IMR-90 (cell line): ENCODE measurements at places on chromosomes 6 and 20. TPM values are rescaled to one million over a fixed set of nuclear protein-coding genes. Genes with fewer than 3 reads are reported as not detected.

GRCh38 chr6:81138236-81138635 lies 614.2 kb downstream of the TENT5A start:
- no peak for DNase-seq

DNA sequence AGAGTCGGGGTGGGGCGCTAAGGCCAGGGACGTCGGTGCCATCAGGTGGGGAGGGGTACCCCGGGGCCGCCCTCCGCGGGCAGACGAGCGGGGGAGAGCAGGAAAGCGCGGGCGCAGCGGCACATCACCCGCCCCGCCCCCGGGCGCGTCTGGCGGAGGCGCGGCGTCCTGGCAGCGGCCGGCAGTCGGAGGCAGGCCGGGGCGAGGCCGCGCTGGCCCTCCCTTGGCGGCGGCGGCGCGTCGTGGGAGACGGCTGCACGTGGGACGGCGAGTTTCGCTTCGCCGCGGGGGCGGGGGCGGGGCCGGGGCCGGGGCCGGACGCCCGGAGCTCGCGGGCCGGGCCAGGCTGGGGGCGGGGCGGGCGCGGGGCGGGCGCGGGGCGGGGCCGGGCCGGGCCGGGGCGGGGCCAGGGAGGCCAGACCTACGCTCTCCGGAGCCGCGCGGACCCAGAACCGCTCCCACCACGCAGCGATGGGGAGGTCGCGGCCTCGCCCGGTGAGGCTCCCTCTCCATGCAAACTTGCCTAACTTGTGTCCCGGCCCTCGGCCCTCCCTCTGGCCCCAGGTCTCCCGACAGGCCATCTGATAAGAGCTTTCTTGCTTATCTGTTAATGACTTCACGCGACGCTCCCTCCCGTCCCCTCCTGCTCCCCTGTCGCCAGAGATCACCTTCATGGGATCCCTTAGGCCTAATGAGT lies 12.5 kb downstream of the ITPR3 start:
- peak; percentile 27 for DNase-seq

DNA sequence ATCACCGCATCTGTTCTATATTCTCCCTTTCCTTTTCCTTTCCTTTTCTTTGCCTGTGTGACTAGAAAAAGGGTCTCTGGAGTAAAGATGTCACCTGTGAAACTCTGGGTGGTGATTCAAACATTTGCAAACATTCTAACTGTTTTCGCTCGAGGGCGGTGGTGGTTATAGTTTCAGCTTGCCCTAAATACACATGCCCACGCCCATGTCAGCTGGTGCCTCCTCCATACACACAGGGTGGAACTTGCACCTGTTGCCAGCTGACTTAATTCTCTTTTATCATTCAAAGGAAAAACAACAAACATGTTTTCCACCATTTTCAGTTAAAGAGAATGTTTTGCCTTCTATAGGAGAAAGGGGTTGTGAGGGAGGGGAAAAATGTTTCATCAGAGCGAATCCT lies 381.9 kb upstream of the ARID1B start:
- DNase-seq: no peak

DNA sequence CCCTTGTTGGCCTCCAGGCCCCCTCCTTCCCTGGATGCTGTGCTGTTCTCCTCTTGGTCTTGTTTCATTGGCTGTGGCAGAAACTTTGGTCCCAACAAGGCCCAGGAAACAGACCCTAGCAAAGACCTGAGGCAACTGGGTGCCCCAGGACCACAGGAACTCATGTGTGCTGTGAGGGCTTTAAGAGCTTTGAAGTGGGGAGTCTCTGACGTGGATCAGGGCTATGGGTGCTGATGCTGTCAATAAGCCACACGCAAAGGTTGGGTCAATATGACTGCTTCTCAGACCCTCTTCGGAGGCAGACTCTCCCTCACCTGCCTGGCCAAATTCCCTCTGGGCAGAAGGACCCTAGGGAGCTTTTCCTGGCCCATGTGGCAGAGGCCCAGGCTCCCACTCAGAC lies 91.5 kb upstream of the MLN start:
- no peak for DNase-seq

MEI4 gene
- not detected in 2 replicates for polyA plus RNA-seq

- DNase-seq: no peak
These were observed 2.7 kb downstream of the GUCA1A start for GRCh38 chr6:42175860-42176259.

CAP2 gene
- polyA plus RNA-seq: 27.5 and 31.3 TPM in 2 replicates

ARFGAP1 gene
- 194 and 203 TPM in 2 replicates for polyA plus RNA-seq

TUBE1 gene
- polyA plus RNA-seq: 6.5 and 7.9 TPM in 2 replicates

DNA sequence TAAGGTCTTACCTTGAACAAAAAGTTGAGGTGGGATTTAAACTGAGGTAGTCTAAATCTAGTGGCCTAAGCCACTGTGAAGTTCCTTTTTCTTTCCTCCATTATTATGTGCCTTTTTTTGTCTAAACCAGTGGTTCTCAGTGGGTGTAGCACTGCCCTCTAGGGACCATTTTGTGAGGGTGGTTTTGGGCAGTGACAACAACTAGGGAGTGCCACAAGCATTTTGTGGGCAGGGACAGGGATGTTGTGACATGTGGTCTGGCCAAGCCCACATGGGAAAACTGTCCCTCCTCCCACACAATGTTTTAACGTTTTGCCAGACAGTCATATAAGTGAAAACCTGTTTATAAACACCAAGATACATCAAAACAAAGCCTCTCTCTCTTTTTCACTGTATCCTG lies 899.4 kb upstream of the FLRT3 start:
- DNase-seq: peak; percentile 5
